RKO (cell line): ENCODE measurements at places on chromosomes 11 and 22.

DNA sequence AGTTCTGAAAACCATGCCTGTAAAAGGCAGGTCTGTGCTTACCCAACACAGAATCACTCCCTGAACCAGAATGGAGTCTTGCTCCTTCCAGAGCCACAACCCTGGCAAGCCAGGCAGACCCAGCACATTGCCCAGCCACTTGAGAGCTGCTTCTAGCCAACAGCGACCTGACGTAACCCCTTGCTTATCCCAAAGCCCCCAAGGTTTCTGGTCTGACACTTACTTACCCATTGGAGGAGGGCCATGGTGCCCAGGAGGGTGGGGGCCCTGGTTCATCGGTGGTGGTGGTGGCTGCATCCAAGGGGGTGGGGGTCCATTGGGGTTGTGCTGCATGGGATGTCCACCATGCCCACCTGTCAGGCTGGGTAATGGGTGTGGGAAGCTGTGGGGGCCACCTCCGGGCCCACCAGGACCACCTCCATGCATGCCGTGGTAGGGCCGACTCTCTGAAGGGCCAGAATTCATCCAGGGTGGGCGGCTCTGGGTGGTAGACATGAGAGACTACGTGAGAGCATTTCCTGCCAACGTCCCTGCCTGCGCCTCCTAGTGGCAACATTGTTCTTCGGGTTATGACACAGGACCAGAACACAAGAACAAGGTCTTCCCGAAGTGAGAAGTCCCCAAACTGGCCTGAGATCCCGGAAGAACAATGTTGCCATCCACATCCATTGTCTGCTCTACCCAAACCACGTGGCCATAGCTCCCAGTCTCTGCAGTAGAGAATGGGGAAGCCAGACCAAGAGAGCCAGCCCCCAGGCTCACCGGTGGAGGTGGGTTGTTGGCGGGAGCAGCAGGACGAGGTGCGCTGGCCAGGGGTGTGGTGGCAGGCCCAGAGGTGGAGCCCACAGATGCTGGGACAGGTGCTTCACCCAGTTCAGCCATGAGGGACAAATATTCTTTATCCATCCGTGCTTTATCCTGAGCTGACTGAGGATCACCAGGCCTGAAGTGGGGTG, 7.8 kb upstream of the PYGM start:
- peak; percentile 64 for DNase-seq

DNA sequence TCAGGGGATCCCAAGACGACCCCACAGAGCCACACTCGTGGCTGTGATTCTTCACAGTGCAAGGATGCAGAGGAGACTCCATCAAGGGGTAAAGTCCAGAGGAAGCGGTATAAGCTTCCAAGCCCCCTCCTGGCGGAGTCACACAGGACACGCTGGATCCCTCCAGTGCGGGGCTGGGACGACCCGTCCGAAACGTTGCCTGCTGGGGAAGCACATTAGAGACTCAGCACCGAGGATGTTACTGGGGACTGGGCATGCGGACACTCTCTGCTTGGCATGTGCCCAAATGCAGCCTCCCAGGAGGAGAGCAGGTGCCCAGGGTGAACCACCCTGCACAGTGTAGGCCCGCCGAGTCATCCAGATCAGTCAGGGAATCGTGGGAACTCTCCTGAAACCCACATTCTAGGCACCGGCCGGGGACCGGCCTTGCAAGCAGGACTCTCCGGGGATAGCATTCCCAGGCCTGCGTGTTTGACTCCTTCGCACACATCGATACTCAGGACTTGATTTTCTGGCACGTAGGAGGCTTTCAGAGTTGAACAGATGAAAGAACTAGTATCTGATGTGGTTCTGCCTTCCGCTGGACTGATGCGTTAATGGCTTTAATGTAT, 229.8 kb downstream of the TBC1D22A start:
- DNase-seq: no peak

- DNase-seq: no peak
These were observed 19.8 kb upstream of the TLCD5 start for GRCh38 chr11:120305286-120305685.

DNA sequence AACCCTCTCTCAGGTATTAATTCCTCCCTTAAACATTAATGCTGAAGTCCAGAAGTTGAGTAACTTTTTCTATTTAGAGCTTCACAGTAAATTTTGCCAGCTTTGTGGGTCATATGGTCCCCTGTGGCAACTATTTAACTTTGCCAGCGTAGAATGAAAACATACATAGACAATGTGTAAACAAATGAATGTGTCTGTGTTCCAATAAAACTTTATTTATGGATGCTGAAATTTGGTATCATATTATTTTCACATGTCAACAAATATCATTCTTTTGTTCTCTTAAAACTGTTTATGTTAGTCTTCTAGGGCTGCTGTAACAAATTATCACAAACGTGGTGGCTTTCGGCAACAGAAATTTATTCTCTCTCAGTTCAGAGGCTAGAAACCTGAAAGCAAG, 85.1 kb downstream of the TMEM135 start:
- DNase-seq: no peak

GRCh38 chr22:49009359-49010063, 818.2 kb downstream of the BRD1 start:
- no peak for DNase-seq

DNA sequence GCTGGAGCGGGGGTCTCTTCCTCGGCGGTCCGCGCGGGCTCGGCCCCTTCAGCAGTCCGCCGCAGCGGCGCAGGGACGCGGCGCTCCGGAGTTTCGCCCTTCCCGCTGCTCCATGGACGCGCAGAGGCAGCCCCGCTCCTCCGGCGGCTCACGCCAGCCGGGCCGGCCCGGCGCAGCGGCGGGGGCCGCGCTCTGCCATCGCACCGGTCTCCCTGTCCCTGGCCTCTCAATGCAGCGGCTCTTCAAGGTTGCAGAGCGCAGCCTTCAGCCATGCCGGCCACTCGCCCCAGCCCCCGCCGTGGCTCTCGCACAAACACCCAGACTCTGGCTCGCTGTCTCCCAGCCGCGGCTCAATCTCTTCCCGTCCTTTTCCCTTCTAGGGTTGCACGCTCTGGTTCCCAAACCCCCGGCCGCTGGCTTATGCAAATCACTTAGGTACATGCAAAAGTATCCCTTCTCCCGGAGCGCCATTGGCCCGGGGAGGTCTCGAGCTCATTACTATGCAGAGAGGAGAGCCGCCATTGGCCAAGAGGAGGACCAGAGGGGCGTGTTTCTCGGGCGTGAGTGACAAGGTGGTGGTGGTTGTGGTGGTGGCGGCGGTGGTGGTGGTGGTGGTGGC, at the start of gene LGR4:
LGR4 (minus strand) TSS at position 393 of the 619 bp plus-strand sequence. CDS start 488 bp downstream, outside the sequence.
- peak; percentile 93 for DNase-seq

DNA sequence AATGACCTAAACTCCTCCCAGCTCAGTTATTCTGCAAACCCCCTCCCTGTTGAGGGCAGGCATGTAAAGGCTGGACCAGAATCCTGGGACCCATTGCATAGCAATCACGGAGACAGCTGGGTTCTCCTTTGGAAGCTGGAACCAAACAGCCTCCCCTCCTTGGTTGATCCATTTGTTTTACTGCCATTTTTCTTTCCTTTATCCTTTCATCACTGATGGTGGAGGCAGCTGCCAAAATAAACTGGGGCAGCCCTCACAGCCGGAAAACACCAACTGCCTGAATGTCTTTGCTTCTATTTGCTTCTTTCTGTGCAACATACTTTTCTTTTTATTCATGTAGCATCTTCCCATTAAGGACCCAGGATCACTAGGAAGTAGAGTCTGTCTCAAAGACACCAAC, 150.0 kb upstream of the SYT13 start:
- DNase-seq: no peak

DNA sequence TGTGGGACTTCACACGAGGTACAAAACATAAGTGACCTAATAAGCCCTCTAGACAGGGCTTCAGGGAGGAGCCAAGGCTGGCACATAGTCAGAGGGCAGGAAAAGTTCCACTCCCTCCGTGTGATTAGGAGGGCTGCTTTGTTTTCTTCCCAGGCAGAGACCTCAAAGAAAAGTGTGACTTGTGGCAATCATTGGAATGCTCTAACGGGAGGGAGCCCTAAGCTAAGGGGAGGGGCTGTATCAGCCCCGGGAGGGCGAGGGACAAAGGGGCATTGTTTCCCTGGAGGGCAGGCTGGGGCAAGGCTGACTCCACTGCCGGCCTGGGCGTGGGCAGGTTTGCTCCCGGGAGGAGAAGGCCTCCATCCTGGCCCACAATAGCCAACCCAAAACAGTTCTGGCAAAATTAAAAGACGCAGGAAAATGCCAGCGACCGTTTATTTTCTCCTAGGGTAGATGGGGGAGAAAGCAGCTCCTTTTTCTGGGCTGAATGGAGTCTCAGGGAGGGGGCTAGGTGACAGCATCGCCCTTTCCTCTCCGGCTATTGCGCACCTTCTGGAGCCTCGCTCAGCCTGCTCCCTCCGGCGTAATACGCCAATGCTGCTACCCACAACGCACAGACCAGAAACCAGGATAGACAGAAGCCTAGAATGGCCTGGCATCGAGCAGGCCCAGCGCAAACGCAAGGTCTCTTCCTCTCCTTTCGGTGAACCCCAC, 60.2 kb downstream of the ENDOD1 start:
- DNase-seq: no peak

DNA sequence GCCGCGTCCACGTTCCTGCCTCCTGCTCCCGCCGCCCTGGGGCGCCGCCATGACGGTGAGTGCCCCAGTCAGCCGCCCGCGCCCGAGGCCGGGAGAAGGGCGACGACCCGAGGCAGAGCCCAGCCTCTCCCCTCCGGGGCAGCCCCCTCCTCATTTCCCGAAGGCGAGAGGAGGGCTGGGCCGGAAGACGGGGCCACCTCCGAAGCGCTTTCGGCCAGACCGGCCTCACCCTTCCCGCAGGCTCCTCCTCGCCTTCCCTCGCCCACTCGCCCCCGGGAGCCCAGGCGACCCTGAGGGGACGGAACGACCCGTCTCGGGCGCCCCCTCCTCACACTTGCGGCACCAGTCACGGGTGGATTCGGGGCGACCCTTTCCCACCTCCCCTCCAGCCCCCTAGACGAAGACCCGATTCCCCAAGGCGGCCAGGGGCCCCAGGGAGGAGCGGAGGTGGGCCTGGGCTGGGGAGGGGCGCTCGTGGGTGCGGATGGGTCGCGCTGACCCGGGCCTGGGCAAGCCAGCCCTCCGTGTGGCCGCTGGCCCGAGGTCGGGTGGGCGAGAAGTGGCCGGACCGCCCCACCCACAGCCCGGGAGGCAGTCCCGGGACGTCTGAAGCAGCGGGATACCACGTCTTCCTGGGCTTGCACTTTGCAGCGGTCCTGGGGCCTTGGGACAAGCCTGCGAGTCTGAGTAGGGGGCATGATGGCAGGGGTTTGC, 49.7 kb downstream of the TRIOBP start:
- peak; percentile 40 for DNase-seq

DNA sequence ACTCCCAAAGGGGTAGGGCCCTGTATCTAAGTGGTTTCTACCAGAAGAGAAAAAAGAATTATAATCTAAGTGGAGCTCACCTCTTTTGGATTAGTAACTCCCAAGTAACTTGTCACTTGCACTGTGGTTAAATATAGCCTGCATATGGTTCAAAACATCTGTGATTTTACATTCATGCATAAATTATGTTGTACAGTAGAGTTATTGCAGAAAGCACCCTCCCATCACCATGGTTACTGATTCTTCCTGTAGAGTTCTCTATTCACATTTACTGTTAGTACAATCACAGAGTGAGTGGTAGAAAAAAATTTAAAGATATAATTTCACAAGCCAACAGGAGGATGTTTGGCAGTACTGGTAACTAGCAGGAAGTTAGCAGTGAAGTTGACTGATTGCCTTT, 80.4 kb downstream of the LRRC4C start:
- DNase-seq: no peak

DNA sequence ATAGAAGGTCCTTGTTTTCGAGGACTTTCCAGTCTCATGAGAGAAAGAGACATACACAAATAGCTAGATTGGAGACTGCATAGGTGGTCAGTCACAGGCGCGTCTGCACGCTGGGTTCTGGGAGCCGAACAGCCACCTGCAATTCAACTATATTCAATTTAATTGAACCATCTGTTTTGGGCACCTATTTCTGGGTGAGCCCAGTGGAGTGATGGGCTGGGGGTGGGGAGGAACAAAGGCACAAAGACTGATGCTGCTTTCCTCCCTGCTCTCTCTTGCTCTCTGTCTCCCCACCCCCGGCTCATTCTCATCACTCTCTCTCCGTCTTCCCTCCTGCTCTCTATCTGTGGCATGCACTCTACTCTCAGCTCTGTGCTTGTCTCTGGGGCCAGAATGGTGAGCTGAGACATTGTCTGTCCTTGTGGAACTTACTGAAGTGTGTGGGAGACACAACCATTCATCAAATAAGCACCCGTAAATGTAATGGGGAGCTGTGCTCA, 48.1 kb upstream of the B3GAT1 start:
- no peak for DNase-seq

GRCh38 chr11:108685419-108686130, 20.7 kb downstream of the DDX10 start:
- no peak for DNase-seq

DNA sequence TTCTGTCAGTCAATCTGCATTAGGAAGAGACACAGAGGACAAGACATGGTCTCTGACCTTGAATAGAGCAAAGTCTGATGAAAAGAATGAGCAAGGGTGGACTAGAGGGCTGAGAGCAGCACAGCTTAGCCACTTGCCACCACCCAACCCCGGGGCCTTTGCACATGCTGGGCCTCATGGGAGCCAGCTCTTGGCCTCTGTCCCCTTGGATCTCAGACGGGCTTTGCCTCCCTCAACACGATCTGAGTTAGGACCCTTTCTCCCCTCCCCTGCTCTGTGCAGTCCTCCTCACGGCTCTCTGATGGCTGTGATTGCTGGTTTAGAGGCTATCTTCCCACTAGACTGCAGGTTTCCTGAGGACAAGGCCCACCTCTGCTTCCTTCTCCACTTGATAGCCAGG, 131.6 kb upstream of the B3GAT1 start:
- DNase-seq: no peak

DNA sequence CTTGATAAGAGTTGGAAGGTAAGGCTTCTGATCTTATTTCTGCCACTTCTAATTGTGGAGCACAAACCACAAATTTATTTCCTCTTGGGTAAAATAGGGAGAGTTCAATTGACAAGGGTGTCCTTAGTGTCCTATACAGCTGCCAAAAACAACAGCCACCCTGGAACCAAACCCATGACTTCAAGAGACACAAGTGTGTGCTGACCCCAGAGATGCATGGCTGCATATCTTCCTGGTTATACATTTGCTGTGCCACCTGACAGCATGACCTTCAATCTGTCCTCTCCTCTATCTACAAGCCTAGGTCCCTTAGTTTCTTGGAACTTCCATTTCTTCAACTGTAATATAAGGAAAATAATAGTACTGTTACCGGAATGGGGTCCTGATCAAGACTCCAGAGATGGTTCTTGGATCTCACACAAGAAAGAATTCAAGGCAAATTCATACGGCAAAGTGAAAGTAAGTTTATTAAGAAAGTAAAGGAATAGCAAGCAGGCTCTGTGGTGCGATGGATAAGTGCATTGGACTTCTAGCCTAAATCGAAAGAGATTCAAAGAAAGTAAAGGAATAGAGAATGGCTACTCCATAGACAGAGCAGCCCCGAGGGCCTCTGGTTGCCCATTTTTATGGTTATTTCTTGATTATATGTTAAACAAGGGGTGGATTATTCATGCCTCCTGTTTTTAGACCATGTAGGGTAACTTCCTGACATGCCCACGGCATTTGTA, 15.5 kb upstream of the TMEM123 start:
- no peak for DNase-seq

- DNase-seq: no peak
These were observed 39.6 kb upstream of the CHRM4 start for GRCh38 chr11:46431211-46431610.

- no peak for DNase-seq
These were observed 12.0 kb downstream of the IFITM10 start for GRCh38 chr11:1738380-1738779.

- DNase-seq: no peak
These were observed 129.2 kb upstream of the MTMR2 start for GRCh38 chr11:96052921-96053651.
